ENCODE measurements at places on chromosomes 3 and 15.
A peak's percentile ranks its signal among the peaks of the same experiment; 100 is the strongest.

GRCh38 chr3:105938806-105939205 lies 70.0 kb upstream of the CBLB start:
- no peak for DNase-seq

DNA sequence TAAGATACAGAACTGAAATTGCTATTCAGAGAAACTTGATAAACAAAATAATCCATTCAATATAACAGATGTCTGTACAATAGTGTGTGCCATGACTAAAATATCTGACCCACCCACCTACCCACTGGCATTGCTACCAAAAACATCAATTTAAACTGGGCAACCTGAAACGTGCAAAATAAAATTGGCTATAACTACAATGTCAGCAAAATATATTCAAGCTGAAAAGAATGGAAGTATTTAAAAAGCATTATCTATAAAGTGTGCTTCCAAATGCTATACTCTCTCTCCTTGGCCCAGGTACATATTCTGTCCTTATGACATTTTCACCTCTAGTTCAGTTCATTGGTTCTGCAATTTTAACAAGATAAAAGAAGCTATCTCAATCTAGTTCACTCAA lies 379.6 kb upstream of the ATP11B start:
- DNase-seq, result no peak

GRCh38 chr3:179309225-179310078 lies 13.4 kb upstream of the ZNF639 start:
- no peak for DNase-seq

GRCh38 chr3:196288141-196288460 lies 575 bp upstream of the PCYT1A start:
- no peak for DNase-seq

GRCh38 chr15:99429681-99430081 lies 136.1 kb upstream of the MEF2A start:
- no peak for DNase-seq

DNA sequence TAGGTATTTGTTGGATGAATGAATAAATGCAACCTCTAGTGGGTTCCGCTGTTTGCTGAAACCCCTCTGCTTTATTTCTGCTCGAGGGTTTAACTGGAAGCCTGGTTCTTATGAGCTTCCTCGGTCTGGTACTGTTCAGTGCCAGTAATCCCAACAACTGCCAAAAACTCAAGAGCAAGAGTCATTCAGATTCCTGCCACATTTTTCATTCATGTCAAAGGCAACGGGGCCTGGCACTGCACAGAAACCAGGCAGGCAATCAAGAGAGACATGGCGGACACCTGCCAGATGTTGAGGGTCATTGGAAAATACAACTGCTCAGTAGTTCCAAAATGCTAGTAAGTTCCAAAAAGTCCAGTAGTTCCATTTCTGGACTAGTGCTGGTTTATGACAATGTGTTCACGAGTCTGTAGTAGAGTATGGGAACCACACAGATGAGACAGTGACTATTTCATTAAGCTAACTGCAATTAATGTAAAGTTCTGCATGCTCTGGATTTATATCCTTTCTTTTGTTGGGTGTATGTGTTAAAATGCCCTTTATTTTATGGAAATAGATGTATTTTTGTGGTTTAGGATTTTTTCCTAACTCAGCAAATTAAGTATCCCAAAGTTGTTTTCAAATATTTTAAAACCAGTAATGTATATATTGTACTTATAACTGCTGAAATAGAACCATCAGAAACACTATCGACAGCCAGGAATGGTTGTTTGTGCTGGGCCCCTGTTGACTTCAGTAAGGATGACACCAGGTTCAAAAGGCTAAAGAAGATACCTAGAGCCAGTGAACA lies 22.7 kb upstream of the TMEM41A start:
- DNase-seq, result no peak

- DNase-seq, result no peak
Observed at GRCh38 chr15:70406617-70407335, 309.1 kb upstream of the TLE3 start.

DNA sequence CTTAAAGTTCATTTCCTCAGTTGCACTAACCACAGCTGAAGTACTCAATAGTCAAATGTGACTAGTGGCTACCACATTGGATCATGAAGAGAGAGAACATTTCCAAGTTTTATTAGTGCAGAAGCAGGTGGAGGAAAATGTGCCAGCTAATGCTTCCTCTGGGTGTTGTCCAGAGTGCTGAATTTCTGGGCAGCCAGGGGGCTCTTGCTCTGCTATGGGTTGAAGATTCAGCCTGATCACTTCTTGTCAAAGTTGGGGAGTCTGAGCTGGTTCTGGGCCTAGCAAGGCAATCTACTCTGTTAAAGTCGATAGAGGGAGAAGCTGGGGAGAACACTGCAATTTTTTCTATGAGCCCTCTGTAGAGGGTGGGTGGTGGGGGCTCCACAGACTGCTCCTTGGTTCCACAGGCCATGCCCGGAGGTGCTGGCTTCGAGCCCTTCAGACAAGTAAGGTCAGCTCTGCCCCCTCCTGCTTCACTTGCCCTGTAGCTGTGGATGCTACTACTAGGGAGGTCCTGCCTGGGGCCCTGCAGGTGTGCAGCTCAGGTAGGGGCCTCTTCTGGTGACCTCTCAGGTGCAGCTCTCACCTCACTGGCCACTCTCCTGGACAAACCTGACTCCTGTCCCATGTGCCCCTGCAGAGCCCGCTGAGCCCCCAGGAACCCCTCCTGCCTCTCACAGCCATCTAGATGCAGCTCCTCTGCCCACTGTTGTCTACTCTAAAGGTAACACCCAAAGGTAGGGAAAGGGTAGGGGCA lies 8.2 kb downstream of the ALG3 start:
- DNase-seq, result no peak

GRCh38 chr3:49411535-49411967 lies 225 bp downstream of the RHOA start:
- no peak for DNase-seq

DNA sequence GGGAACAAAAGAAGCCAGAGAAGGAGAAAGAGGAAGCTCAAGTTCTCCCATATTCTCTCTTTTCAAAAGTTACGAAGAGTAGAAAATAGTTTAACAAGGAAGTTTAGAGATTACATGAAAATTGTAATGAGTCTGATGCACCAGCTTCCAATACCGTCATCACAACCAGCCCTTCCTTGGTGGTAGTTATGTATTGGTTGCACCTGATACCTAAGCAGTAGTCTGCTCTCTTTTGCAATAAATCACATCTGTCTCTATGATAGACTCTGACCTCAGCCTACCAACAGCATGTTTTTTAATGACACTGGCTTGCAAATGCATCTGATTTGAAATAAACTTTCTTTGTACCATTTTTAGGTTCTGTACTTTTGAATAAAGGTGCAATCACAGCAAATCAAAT lies 575.8 kb downstream of the FHIT start:
- DNase-seq, result no peak

DNA sequence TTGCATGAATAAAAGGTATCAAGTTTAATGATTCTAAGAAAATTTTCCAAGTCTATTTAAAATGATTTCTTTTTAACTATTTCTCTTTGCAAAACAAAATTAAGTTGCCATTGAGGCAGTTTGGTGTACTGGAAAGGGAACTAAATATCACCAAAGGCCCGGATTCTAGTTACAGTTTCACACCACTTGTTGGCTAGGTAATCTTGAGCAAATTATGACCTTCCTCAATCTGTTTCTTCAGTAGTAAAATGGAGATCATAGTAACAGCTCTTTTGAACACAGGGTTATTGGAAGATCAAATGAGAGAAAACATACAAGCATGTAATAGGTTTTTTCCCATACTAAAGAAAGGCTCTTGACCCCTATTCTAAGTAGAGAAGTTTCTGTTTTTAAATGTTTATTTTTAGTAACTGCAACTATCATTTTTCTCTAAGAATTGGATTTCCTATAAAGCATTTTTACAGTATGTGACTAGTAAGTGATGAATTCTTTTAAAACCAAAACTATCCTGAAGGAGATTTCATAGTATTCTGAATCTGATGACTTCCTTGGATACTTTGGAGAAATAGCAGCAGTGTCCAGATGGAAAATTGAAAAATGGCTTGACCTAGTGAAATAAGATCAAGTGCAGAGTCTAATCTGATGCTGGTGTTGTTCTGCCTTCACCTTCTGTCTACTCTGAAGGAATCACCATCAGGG lies 15.7 kb downstream of the SCAANT1 start:
- no peak for DNase-seq

DNA sequence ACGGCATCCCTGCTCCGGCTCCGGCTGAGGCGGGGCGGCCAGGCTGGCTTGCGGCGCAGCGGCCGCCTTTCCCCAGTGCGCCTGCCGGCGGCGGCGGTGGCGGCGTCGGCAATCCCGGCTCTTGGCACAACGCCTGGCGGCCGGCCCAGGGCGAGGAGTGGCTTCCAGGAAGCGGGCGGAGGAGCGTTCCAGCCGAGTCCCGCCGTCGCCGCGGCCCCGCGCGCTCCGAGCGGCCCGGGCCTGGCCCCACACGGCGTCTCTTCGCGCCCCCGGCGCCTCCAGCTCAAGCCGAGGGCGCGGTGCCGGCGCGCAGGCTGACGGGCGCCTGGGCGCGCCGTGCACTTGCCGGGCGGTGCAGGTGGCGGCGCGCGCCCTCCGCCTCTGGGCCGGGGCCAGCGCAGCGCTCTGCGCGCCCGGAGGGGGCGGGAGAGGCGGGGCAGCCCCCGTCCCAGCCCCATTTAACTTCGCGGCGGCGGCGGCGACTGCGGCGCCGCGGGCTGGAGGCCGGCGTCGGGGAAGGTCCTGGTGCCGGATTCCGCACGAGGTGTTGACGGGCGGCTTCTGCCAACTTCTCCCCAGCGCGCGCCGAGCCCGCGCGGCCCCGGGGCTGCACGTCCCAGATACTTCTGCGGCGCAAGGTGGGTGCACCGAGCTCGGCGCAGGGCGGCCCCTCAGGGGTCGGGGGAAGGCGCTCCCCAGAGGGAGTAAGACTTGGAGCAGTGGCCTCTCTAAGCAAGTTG lies at the start of gene ADAMTSL3:
Gene ADAMTSL3, plus strand, starts transcription at position 485 of the 740 bp plus-strand sequence. CDS start 1,639 bp downstream, outside the sequence.
- no peak for DNase-seq

- DNase-seq, result no peak
Observed at GRCh38 chr3:58260733-58261132, 23.1 kb downstream of the ABHD6 start.

- no peak for DNase-seq
Observed at GRCh38 chr3:76063811-76064210, 278.5 kb upstream of the ZNF717 start.

- no peak for DNase-seq
Observed at GRCh38 chr3:23219117-23219516, 16.0 kb downstream of the UBE2E2 start.

- DNase-seq, result no peak
Observed at GRCh38 chr3:197338586-197338985, 40.2 kb upstream of the DLG1 start.

GRCh38 chr3:129182390-129183185 lies 1.1 kb downstream of the CNBP start:
- no peak for DNase-seq

DNA sequence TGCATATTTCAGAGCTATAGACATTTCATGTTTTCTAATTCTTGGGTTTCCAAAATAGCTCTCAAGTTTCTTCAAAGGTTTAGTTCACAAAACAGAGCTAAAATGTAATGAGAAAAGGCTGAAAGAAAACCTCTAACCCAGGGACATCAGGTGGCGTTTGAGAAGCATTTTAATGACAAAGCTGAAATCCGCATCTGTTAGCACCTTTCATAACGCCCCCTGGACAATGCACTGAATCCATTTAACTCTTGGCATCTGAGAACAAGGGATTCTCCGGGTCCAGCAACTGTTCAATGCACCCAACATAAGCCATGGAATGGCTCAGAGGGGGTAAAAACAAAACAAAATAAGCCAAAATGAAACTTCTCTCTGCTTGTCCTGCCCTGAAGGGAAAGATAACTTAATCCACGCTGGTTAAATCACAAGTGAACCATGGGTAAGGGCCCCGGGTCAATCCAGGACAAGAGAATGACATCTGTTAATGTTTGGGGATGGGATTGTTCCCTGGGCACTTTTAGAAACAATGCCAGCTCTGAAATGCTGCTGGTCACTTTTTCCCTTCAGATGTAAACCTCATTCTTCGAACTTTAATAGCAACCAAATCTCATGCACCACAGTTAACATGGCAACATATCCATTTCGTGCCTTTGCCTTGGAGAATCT lies 466.2 kb upstream of the ADAMTS9 start:
- DNase-seq, result no peak

DNA sequence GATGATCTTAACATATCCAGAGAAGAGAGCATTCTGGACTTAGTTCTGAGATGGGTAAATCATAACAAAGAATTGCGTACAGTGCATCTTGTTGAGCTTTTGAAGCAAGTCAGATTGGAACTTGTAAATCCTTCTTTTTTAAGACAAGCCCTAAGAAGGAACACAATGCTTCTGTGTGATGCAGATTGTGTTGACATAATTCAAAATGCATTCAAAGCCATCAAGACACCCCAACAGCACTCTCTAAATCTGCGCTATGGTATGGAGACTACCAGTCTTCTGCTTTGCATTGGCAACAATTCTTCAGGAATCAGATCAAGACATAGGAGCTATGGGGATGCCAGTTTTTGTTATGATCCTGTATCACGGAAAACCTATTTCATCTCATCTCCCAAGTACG lies 8.6 kb downstream of the KBTBD12 start:
- no peak for DNase-seq

GRCh38 chr3:170584585-170585007 lies 1.3 kb downstream of the SLC7A14 start:
- peak; percentile 2 for DNase-seq

- DNase-seq, result no peak
Observed at GRCh38 chr3:12471241-12471640, 13.0 kb upstream of the TSEN2 start.

DNA sequence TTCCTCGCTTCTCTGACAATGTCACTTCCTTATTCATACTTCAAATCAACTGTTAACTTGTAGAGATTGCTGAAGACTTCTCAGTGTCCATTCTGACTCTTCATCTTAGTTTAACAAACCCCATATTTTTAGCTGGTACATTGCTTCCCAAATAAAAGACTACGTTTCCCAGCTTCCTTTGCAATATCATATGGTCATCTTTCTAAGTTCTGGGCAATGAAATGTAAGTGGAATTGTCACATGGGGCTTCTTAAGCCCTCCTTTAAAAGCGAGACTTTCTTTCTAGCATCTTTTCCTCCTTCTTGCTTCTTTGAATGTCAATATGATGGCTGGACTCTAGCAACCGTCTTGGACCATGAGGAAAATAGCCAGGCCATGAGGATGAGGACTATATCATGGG lies 239.0 kb downstream of the ZNF621 start:
- DNase-seq, result no peak

All from stimulated activated CD8-positive, alpha-beta memory T cell treated with anti-CD3 and anti-CD28 coated beads, Interleukin-4, amount 100 ng/mL, for 1 hour (primary cell).